LHCN-M2 (cell line): ENCODE measurements at places on chromosomes 6 and 20. TPM values are rescaled to one million over a fixed set of nuclear protein-coding genes. Genes with fewer than 3 reads are reported as not detected.

The SLC52A3 gene
- not detected in 2 replicates for total RNA-seq

DNA sequence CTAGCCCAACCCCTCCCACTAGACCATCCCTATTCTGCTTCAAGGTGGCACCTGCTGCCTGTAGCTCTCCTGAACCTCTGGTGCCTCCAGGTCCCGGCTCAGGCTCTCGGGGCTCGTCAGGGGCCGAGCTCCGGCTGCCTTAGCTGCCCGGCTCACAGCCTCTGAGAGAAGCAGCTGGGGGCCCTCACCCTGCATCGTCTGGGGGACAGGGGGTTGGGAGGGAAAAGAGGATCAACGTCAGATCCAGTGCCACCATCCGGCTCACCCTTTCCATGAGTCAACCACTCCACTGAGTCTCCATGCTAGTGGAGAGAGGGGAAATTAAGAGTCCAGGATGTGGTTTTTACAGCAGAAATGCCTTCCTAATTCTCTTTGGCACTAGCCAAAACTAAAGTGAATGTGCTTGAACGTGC, 13.0 kb downstream of the BAG6 start:
- DNase-seq = peak; percentile 81

- no peak for DNase-seq
Measured at GRCh38 chr6:148868901-148869300, 122.1 kb downstream of the UST start.

GRCh38 chr6:11467364-11467763, 70.2 kb upstream of the TMEM170B start:
- DNase-seq = no peak

- DNase-seq = no peak
Measured at GRCh38 chr6:166157930-166158617, 9.6 kb downstream of the TBXT start.

DNA sequence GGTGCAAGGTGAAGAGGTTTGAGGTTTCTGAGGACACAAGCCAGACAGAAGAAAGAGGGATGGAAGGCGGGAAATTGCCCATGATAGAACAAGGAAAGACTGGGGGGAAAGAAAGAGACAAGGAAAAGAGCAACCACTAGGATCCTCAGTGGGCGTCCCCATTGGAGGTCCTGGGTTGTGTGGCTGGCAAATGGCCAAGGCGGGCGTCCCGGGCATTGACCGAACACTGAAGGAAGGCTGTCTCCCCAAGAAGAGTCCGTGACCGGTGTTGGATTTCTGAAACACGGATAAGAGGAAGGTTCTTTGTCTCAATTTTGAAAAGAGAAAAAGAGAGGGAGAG, 746.6 kb upstream of the ADGRB3 start:
- DNase-seq = no peak
